ENCODE measurements at places on chromosomes 2 and 18.

- no peak for DNase-seq
Observed at GRCh38 chr2:165401285-165401852, 68.1 kb upstream of the CSRNP3 start.

- DNase-seq, result no peak
Observed at GRCh38 chr2:101340141-101340551, 31.6 kb upstream of the RNF149 start.

GRCh38 chr2:182240862-182241371, 185.9 kb downstream of the PDE1A start:
- no peak for DNase-seq

- no peak for DNase-seq
Observed at GRCh38 chr2:54588244-54588899, 132.2 kb downstream of the SPTBN1 start.

DNA sequence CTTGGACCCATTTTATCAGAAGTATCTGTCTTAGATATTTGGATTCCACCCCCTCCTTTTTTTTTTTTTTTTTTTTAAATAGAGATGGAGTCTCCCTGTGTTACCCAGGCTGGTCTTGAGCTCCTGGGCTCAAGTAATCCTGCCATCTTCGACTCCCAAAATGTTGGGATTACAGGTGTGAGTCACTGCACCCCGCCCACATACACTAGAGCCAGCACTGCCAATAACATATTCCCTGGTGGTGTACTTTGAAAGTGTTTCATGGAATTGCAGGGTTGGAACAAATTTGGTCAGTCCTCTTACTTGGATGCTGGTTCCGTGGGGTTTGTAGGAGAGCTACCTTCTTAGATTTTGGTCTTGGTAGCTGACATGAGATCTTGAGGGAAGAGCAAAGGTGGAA, 15.0 kb downstream of the PDCL3 start:
- DNase-seq, result no peak

GRCh38 chr2:226376516-226377180, 423.0 kb downstream of the IRS1 start:
- no peak for DNase-seq

DNA sequence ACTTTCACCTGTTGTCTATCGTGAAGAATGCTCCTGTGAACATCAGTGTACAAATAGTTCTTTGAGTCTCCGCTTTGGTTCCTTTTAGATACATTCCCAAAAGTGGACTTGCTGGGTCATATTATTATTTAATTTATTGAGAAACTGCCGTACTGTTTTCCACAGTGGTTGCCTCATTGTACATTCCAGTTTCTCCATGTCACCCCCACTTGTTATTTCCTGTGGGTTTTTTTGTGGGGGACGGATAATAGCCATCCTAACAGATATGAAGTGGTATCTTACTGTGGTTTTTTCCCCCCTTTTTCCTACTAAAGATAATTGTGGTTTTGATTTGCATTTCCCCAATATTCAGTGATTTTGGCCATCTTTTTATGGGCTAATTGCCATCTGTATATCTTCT, 53.8 kb downstream of the SMCHD1 start:
- no peak for DNase-seq

DNA sequence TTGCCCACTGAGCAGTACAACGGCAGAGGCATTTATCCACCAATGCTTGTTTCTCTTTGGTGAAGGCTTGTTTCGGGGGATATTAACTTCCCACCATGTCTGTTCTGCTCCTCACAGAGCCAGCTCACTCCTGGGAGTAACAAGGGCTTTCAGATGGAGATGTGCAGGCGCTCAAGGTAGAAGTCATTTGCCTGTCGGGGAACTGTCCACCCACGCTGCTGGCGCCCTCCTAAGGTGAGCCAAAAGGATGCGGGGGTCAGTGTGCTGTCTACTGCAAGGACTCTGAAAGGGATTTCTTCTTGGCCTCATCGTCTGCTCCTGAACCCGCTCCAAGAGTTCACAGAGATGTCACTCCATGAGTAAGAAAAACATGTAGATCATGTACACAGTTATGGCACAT, 57.0 kb upstream of the CYRIA start:
- DNase-seq, result no peak

- DNase-seq, result no peak
Observed at GRCh38 chr2:126857502-126857901, 41.2 kb upstream of the TEX51 start.

DNA sequence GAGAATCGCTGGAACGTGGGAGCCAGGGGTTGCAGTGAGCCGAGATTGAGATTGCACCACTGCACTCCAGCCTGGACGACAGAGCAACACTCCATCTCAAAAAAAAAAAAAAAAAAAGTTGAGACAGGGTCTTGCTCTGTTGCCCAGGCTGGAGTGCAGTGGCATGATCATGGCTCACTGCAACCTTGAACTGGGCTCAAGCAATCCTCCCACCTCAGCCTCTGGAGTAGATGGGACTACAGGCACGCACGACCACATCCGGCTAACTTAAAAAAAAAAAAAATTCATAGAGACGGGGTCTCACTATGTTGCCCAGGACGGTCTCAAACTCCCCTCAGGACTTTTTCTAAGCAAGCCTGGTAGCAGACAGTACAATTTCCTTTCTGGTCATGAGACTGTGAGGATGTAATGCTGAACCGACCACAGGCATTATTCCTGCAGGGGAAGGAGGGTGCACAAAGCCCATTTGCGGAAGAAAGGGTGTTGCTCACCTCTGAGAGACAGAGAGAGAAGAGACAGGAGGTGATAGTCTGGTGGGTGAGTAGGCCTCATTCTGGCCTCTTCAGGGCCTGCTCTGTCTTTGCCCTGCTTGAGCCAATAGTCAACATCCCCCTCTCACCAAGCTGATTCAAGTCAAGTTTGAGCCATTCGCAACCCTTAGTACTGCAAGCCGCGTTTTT, 205.3 kb downstream of the ZFP36L2 start:
- DNase-seq, result no peak

GRCh38 chr2:1394709-1395408, 18.4 kb upstream of the TPO start:
- DNase-seq, result no peak

- DNase-seq, result no peak
Observed at GRCh38 chr18:34261865-34262780, 37.4 kb upstream of the NOL4 start.

GRCh38 chr2:25936889-25937545, 45.3 kb downstream of the KIF3C start:
- no peak for DNase-seq

DNA sequence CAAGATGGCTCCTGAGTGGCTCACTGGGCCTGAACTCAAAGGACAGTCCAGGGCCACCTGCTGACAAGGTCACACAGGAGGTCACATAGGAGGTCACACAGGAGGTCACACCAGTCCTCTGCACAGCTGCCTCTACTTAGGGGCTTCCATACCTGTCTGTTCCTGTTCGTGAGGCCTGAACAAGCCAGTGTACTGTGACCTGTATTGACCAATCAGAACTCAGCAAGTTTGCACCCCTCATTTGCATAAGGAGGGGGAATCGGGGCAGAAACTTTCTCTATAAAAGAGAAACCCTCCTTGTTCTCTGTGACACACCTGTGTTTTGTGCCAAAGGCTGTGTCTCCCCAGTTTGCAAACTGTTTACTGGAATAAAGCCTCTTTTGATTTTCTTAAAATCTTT, 478.9 kb downstream of the EIPR1 start:
- no peak for DNase-seq

DNA sequence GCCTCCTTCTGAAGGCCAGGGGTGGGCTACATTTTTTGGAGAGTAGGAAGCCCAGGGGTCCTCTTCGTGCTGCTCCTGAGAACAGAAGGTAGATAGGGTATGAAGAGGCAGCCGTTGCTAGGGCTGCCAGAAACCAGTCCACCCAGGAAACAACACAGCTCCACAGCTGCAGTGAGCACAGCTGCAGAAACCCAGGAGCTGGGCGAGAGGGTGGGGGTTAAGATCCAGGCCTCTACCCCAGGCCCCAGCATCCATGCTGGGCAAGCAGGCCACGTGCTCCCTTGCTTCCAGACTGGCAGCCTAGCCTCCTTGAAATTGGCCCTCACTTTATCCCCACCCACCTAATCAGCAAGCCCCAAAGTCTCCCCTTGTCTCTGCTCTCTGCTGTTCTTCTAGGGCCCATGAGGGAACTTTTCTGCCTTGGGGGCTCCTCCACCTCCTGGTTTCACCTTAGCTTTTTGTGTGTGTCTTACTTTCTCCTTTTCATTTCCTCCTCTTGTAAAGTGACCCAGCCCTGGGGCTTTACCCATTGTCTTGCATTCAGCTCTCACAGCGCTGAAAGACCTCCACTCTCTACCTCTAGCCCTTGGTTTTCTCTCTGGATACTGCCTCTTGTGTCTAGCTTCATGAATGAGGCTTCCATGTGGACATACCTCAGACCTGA, 30.7 kb downstream of the STON1 start:
- no peak for DNase-seq

GRCh38 chr2:112121682-112122254, 16.4 kb upstream of the FBLN7 start:
- no peak for DNase-seq

GRCh38 chr18:4017480-4017879, 437.6 kb downstream of the DLGAP1 start:
- no peak for DNase-seq

GRCh38 chr2:150441784-150442183, 45.7 kb downstream of the RND3 start:
- no peak for DNase-seq

DNA sequence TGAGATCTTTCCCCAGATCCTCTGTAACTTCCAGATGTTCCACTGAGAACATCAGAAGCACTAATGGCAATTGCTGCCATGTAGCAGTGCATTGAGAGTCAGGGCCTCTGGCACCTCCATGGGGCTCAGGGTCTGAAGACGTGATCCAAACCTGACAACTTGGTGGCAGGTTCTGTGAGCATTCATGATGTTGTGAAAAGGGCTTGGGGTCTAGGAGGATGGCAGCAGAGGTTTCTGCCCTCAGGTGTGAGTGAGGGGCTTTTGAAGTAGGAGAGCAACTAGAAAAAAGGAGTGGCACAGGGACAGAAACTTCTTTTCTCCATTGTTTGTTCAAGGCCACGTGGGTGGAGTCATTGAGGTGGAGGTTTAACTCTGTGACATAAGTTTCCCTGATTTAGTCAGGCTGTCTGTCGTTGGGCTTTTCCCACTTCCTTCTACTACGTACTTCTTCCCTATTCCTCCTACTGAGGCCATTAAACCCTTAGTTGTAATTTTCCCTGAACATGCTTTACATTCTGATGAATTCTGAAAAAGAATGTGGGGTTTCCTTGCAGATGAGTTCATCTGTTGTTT, 13.1 kb downstream of the CFLAR start:
- no peak for DNase-seq

- no peak for DNase-seq
Observed at GRCh38 chr2:235770909-235771820, 277.3 kb downstream of the AGAP1 start.

- no peak for DNase-seq
Observed at GRCh38 chr18:36297417-36298125, at the start of gene FHOD3. Gene FHOD3 (plus strand): TSS chr18:36297713. CDS start chr18:36297836, 123 bp downstream.

GRCh38 chr2:227411320-227411989, 23.7 kb upstream of the SCYGR1 start:
- peak; percentile 73 for DNase-seq

GRCh38 chr2:233699424-233700027, 6.8 kb downstream of the UGT1A6 start:
- no peak for DNase-seq

GRCh38 chr2:40244251-40244650, 207.6 kb downstream of the SLC8A1 start:
- no peak for DNase-seq

DNA sequence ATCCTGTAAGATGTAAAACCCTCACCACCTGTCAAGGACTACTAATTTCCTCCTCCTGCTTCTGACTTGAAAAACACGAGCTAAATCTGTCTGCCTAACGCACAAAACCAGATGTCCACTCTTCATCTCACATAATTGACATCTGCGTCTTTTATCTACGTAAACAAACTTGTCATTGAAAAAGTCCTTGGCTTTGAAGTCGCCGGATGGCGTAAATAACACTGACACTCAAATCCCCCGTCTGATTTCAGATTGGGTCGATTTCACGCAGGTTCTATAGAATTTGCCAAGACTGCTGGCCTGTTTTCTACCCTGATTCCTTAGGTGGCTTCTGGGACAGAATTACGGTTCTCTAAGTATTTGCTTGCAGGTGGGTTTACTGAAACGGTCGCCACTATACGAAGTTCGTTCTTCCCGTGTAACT, 539 bp upstream of the MOB4 start:
- no peak for DNase-seq

GRCh38 chr2:121282800-121283385, 2.1 kb downstream of the TFCP2L1 start:
- no peak for DNase-seq

DNA sequence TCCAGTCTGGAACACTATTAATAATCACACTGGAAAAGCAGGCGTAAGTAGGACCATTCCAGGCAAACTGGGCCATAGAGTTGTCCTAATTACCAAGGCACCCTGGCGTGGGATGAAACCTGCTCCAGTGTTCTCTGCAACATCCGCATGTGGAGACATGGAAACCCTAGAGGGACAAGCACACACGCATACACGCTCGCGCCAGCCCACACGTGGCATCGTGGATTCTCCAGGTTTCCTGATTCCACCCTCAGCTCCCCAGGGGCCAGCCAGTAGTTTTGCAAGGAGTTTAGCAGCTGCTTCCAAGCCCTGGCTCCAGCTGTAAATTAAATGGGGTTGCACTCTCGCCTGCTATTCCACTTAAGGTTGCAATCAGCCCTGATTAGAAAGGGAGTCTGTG, 127.7 kb downstream of the DYSF start:
- no peak for DNase-seq

- DNase-seq, result no peak
Observed at GRCh38 chr2:164595031-164595430, 26.3 kb downstream of the GRB14 start.

DNA sequence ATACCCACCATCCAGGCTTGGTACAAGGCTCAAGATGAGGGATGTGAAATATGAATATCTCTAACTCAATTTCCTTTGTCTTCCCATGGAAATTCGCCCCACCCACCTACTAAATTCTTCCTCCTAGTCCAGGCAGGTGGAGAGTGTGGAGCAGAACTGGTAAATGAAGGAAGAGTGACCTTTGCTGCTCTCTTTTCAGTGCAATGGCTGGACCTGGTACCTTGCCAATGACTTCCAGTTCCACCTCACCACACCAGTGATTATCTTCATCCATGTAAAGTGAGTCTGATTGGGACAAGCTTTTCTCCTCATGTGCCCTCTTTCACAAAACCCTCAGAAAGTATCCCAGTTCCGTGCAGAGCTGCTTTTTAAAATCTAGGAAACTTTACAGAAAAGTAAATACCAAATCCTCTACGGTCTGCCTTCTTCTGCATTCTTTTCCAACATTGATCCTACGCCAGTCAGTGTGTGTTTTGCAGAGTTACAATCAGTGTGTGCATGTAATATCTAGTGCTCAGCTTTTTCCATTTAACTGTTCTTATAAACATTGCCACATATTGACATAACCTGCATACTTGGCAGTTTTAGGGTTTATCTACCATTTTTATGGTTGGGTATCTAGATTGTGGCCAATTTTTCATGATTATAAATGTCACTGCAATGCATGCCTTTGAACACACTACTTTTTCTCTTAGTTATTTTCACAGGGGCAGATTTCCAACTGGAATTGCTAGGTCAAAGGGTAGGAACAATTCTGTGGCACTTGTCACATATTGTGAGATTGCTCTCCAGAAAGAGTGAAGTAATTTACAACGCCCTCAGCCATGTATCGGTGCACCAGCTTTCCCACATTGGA, 86.5 kb upstream of the SEC11C start:
- no peak for DNase-seq

- no peak for DNase-seq
Observed at GRCh38 chr2:57892920-57893319, 153.7 kb upstream of the VRK2 start.

- DNase-seq, result no peak
Observed at GRCh38 chr2:209977386-209978239, 24.8 kb upstream of the RPE start.

- DNase-seq, result no peak
Observed at GRCh38 chr2:160924936-160925353, 235.3 kb upstream of the TANK start.
